ENCODE measurements at places on chromosomes 11 and 22.

- no peak for DNase-seq
Measured at GRCh38 chr11:101817581-101817980, 97.2 kb upstream of the CEP126 start.

DNA sequence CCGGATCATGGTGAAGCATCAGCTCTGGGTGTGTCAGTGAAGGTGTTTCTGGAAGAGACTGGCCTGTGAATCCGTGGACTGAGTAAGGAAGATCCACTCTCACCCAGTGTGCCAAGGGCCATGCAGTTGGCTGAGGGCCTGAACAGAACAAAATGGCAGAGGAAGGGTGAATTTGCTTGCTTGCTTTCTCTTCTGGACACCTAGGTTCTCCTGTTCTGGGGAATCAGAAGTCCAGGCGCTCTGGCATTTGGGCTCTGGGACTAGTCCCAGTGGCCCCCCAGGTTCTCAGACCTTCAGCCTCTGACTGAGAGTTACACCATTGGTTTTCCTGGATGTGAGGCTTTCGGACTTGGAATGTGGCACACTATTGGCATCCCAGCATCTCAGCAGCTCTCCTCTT, 1170.8 kb downstream of the TBC1D22A start:
- no peak for DNase-seq

DNA sequence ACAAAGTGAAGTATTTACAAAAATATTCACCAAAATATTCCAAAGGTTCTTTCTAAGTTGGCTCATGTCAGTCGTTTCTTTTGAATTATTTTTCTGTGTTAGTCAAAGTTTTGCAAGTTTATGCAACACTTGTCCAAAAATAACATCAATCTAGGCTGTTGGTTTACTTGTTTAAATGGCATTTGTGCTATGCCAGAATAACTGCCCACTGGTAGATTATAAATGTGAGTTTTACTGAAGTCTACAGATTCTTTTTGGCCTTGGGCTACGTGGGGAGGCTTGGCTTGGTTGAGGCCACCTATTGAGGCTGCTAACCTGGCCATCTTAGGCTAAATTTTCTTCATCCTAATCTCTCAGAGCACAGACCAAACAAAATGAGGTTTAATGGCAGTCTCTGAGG, 1091.9 kb upstream of the RAG2 start:
- DNase-seq: no peak

DNA sequence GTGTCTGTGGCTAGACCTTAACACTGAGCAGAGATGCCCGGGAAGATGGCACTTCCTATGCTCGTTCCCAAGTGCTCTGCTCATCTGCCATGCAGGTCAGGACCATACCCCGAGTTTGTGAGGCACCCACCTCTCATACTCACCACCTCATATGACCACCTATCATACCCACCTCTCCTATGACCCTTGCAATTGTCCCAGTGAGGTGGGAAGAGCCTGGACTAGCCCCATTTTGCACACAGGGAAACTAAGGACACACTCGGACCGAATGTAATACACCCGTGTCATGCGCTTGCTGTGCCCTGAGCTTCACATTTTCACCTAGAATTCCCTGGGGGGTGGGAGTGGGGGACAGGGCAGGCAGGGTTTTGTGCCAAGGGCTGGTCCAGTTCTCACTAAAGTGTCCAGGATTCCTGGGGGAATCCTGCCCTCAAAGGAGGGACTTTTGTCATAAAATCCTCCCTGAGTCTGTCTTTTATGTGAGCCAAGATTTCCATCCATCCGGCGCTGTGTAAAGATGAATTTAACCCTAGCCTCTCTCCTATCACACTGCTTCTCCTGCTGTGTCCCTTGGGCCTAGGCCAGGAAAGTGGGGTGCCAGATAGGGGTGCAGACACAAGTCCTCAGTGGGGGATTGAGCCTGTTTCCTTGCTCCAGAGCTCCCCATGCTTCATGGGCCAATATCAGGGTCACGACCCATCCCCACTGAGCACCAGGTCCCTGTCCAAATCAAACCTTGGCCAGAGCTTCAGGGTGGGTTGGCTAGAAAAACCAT, 20.0 kb downstream of the TPBGL start:
- no peak for DNase-seq

DNA sequence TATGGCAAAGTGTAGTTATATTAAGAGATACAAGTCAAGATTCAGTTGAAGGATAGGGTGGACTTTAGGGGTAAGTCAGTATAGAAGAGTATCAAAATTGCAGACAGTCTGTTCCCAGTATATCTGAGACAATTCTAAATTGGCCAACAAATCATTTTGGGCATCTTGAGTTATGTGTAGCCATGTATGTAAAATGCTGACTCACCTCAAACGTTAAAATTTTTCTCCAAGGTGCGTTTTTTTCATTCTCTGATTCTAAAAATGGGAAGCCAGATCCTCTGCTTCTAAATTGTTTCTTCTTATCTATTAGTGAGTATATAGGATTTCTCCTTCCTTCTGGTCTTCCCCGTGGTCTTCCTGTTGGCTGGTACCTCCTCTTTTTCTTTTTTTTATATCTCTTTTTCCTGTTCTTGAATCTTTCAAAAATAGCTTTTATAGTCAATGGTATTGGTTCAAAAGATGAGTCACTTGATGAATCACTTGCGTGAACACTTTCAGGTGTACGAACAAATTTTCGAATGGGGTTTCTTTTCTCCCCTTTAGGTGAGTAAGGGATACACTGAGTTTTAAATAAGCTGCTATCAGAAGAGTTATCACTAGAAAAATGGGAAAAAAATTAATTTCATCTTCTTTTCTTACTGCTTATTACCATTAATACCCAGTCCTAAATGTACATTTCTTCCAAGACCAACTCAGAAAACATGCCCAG, 3.2 kb downstream of the TAF1D start:
- peak; percentile 35 for DNase-seq

- DNase-seq: no peak
Measured at GRCh38 chr11:1514336-1515061, 27.9 kb upstream of the MOB2 start.

DNA sequence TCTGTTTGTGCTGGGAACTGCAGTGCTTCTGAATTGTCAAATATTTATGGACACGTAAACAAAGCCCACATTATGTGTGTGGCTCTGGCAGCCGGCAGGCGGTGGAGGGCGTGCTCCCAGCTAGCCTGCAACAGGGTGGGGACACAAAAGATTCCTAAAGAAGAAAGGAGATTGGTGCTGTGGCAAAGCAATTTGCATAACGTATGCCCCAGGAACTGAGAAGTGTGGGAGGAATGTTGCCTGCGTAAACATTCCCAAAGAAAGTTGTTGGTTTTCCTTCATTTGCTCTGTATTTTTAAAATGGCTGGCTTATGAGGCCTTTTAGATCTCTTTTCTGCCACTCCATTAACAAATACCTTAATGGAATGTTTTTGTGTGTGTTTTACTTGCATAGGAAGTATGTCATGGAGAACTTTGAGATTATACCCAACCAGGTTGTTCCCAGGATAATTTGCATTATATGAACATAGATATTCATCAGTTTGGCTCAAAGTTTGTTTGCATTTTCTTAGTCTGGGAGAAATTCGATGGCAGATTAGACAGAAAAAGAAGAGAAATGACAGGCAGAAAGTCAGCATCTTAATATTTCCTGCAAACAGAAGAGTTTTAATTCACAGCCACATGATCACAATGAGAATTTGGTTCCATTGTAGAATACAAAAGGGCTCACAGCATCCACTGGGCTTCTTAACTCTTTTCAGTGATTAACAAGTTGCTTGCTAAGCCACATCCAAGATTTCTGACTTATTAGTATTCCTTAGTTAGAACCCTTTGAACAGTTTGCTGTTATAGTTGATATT, 41.8 kb upstream of the DLAT start:
- no peak for DNase-seq

- no peak for DNase-seq
Measured at GRCh38 chr22:31082606-31083376, 1.7 kb downstream of the SMTN start.

GRCh38 chr11:35151241-35151640, 12.3 kb downstream of the CD44 start:
- no peak for DNase-seq

- DNase-seq: no peak
Measured at GRCh38 chr11:34464591-34465051, 25.9 kb downstream of the CAT start.

GRCh38 chr11:66333896-66334604, 2.2 kb downstream of the RIN1 start:
- DNase-seq: no peak
